ENCODE measurements at places on chromosomes 2 and 18. TPM values are rescaled to one million over a fixed set of nuclear protein-coding genes. Genes with fewer than 3 reads are reported as not detected.

Gene TPGS2
- total RNA-seq: 26.1 TPM

Gene PPIL3
- 14.7 TPM for total RNA-seq

- no peak overlapping the region for H3K27ac ChIP-seq
- DNase-seq: no peak
- H3K4me3 ChIP-seq: no peak overlapping the region
- H3K4me1 ChIP-seq: no peaks in the 10 kb centered on the region
Measured at GRCh38 chr2:233114421-233114861, 54.3 kb downstream of the INPP5D start.

DNA sequence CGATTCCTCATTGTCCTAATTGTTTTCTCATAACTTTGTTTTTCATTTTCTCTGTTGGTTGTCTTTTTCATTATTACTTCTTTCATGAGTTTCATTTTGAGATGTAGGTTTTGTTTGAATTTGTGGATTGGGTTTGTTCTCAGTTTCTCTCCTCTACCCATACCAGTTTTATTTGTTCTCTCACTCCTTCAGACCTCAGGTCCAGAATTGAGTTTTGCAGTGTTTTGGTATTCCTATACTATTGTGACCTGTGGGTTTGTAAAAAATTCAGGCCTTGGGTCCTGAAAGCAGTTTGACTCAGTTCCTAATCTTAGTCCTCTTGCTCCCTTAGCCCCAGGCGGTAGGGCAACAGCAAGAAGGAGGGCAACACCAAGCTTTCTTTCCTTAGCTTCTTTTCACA lies 28.3 kb upstream of the UBE2E3 start:
- no peaks in the 10 kb centered on the region for H3K27me3 ChIP-seq
- H3K27ac ChIP-seq: no peak overlapping the region
- no peak for DNase-seq

- H3K27me3 ChIP-seq: no peaks in the 10 kb centered on the region
- H3K27ac ChIP-seq: peak overlapping the region; percentile 13
- no peak for DNase-seq
Measured at GRCh38 chr18:74281980-74282754, 9.6 kb downstream of the CYB5A start.

Gene LYPD1
- total RNA-seq: 0.20 TPM
